Activated naive CD8-positive, alpha-beta T cell treated with anti-CD3 and anti-CD28 coated beads, Interleukin-2, amount 10 ng/mL, durations not matched to agents 7 days and 5 days (primary cell): ENCODE measurements at places on chromosomes 1 and 21. TPM values are rescaled to one million over a fixed set of nuclear protein-coding genes. Genes with fewer than 3 reads are reported as not detected.
A peak's percentile ranks its signal among the peaks of the same experiment; 100 is the strongest.

GRCh38 chr1:19507516-19507915 lies 22.2 kb upstream of the CAPZB start:
- DNase-seq: no peak

The FNDC5 gene
- total RNA-seq: not detected

DNA sequence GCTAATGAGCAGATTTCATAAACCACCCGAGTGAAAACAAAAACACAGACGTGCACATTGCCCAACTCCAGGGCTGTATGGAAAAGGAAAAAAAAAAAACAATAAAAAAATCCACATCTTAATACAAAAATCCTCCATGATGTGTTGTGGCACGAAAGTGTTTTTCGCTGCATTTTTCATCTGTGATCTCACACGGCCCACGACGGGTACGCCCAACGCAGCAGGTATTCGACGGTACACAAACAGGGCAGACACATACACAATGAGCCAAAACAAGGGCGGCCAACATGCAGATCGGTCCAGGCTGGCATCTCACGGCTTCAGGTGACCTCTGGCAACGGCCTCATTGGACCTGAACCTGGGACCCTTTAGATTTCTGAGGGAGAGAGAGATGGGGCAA lies 31.1 kb downstream of the CASZ1 start:
- no peak for DNase-seq

The PRR9 gene
- not detected for total RNA-seq

GRCh38 chr1:221074332-221074731 lies 195.1 kb downstream of the HLX start:
- no peak for DNase-seq

- no peak for DNase-seq
These were observed 552.9 kb downstream of the LTN1 start for GRCh38 chr21:28439788-28440187.

DNA sequence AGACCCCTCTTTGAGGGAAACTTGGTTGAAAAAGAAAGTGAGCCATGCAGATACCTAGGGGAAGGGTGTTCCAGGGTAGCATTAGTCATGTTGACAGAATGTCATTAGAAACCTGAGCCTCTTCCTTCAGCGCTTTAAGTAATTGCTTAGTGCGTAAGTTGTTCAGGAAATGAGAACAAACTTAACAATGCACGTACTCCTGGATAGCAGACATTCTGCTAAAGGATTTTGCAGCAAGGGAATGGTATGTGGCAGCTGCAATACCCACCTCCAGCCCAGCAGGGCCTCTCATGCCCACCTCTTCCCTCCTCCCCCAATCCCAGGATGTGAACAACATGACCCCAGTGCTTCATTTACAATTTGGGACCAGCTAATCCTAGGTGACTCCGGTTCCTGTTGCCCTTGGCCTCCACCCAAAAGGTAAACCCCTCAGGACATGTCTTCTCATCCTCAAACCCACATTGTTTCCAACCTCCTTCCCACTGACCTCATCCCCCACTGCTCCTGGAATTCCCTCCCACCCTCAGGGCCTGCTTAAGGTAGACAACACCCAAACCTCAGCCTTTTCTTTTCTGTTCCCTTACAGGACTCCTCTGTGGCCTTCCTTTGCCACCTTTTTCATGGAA lies 98.0 kb upstream of the BCAR3 start:
- no peak for DNase-seq

The FAM131C gene
- 3.3 TPM for total RNA-seq

DNA sequence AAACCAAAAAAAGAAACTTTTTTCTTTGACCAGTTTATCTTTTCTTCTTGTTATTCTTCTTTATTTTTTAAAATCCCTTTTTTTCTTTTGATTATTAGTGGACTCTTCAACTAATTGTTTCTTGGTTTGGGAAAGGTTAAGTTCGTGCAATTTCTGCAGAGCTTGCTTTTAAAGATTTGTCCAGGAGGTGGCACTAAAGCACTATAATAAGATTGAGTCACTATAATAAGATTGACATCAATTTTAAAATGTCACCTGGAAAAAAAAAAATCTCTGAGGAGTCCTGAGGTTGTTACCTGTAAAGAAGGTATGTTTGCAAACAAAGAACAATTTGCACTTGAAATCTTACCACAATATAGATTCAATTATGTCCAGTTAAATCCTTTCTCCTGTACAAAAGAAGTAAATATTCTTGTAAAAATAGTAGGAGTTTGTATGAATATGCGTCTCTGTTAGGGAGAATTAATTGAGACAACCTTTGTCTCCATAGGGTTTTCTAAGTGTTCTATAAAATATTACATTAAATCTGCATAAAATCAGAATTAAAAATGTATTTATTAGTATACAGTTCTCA lies 166.7 kb downstream of the ADGRL4 start:
- DNase-seq: no peak

GRCh38 chr1:233704170-233704897 lies 90.4 kb downstream of the KCNK1 start:
- DNase-seq: no peak

- DNase-seq: no peak
These were observed 134.0 kb downstream of the FAM78B start for GRCh38 chr1:166032572-166033371.

GRCh38 chr21:34722684-34723300 lies 54.0 kb downstream of the CLIC6 start:
- no peak for DNase-seq

The KAZN gene
- 0.91 TPM for total RNA-seq

The NR1I3 gene
- total RNA-seq: not detected

GRCh38 chr1:60055336-60055735 lies 18.2 kb downstream of the C1orf87 start:
- no peak for DNase-seq

DNA sequence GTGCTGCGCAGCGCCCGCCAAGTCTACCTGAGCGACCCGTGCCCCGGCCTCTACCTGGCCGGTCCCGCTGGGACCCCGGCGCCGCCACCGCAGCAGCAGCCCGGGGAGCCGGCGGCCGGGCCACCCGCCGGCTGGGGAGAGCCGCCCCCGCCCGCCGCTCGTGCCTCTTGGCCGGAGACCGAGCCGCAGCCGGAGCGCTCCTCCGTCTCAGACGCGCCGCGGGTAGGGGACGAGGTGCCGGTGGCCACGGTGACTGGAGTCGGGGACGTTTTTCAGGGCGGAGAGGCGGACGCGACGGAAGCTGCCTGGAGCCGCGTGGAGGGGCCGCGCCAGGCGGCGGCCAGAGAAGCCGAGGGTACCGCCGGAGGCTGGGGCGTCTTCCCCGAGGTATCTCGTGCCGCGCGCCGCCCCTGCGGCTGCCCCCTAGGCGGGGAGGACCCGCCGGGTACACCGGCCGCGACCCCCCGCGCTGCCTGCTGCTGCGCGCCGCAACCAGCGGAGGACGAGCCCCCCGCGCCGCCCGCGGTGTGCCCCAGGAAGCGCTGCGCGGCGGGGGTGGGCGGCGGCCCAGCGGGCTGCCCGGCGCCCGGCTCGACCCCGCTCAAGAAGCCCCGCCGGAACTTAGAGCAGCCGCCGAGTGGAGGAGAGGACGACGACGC lies 646 bp downstream of the IER5 start:
- DNase-seq: peak; percentile 68

DNA sequence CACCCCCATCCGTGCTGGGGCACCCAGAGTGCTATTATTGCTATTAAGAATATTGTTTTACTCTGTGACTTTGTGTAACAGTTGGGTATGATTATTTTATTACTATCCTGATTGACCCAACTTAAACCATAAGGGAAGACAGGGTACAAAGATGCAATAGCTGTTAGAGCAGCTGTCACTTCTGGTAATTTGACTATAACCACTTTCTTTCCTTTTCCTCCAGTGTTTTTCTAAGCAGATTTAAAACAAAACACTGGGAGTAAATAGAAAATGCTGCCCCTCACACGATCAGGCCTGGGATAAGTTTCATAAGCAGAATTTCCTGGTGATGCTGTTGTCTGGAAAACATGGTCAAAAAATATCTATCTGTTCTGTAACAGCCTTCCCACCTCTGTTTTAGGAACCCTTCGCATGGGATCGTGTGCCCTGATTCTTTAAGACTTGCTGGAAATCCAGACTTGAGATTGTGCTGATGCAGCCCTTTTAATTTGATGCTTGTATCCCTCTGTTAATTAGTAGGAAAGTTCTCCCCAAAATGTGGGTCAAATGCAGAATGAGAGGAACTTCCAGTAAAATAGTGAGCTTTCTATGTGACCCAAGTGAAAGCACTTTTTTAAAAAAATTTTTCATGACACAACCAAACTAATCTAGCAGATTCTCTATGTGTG lies 165.3 kb downstream of the FMN2 start:
- DNase-seq: no peak

The TMPRSS2 gene
- total RNA-seq: not detected

The KCNA2 gene
- 1.1 TPM for total RNA-seq

The SLC9C2 gene
- total RNA-seq: not detected

The OR6K3 gene
- not detected for total RNA-seq

DNA sequence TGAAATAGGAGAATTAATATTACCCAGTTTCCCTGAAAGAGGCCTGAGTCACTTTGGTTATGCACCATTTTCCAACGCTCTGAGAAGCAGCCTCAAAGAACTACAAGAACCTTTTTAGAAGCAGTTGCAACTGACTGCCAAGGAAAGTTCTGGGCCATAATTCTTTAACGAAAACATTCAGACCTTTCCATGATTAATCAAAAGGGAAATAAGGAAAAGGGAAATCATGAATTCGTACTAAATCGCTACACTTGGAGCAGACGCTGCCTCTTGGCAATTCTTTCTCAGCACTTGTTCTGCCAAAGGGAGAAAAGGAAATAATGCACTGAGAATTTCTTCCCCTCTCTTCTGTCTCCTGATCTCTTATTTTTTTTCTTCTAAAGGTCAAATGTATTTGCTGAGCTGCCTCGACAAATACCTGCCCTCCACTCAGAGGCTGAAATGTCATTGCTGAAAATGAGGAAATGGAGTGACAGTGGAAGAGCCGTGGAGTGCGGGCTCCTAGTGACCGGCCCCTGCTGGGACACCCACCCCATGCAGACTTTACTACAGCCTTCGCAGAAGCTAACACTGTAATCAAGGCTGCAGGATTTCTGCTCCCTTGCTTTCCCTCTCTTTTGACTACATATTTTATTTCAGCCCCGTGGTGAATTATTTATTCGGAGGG lies 67.9 kb upstream of the GALNT2 start:
- no peak for DNase-seq

DNA sequence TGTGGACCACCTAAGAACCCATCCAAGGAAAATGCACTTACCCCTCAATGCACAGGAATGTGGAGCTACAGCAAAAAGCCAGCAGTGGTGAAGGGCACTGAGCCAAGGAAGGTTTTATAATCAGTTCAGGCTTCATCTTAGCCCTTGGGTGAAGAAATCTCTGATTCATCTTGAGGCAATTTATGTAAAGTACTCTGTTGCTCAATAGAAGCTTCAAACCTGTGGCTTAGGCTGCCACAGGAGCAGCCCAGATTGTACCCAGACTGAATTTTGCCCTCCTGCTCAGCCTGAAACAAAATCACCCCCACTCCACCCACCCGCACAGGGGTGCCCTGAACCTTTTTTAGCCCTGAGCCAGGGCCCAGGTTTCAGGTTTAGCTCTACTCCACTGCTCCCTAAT lies at the start of gene S100A12:
TSS of gene S100A12 (minus strand) at position 111 of the 400 bp plus-strand sequence. CDS start 1,029 bp downstream, outside the sequence.
- DNase-seq: no peak

GRCh38 chr1:54714881-54715492 lies 674 bp upstream of the TTC4 start:
- no peak for DNase-seq

DNA sequence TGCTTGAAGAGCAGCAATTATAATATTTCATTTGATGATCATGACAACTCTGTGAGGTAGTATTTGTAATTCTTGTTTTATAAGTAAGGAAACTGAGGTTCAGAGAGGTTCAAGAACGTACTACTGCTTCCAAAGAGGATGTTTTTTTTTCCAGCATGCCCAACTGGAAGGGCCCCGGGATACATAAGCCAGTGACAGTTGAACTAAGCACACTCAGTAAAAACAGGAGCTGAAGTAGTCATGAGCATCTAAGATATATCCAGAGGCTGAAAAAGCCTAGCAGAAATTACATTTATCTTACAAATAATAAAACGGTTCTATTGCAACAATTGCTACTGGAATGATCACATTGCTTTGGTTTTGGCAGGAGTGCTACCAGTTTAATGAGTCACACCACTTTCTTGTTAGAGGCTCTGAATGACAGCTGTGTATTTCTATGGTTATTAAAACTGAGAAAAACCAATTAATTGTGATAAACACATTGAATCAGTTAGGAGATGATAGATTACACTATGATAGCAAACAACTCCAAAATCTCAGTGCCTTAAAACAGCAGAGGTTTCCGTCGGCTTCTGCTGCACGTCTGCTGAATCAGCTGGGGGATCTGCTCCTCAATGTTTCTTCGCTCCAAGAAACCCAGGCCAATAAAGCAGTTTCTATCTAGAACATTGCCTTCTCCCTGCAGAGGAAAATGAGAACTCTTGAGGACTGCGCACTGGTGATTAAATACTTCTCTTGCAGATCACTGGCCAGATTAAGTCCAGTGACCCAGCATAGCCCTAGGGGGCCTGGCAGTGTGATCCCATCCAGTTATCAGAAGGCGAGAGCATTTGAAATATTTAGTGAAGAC lies 522.7 kb downstream of the PLPP3 start:
- no peak for DNase-seq

The FCRL5 gene
- 0.37 TPM for total RNA-seq

The SFPQ gene
- total RNA-seq: 338 TPM

The FCGR3A gene
- total RNA-seq: 1.9 TPM

The AMY2B gene
- total RNA-seq: 23.5 TPM

The ANGPTL3 gene
- not detected for total RNA-seq

GRCh38 chr1:151213560-151213959 lies 15.2 kb downstream of the PIP5K1A start:
- no peak for DNase-seq

The TEDDM1 gene
- total RNA-seq: not detected

DNA sequence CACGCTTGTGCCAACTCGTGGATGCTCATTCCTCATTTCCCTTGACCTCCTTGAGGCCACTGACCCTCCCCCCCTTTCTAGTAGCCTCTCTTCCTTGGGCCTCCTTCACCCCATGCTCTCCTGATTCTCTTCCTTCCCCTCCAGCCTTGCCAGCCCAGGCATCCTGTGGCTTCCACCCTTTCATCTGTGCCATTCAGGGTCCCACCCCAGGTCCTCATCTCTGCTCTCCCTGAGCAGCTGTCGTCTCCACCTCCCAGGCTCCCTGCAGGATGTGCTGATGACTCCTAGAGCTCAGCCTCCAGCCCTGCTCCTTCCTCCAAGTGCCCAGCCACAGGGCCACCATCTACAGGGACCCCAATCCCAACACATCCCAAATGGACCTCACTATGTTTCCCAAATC lies 197.4 kb downstream of the GRIK3 start:
- DNase-seq: no peak

- DNase-seq: no peak
These were observed at the start of gene ADCY10 for GRCh38 chr1:167913895-167914496. Gene ADCY10 (minus strand): TSS chr1:167914134. CDS start chr1:167905140, 8,994 bp downstream.

- DNase-seq: no peak
These were observed 14.6 kb downstream of the SON start for GRCh38 chr21:33557447-33557846.

The FAM177B gene
- total RNA-seq: not detected

The PDPN gene
- total RNA-seq: not detected

The NTNG1 gene
- total RNA-seq: not detected

The PIGM gene
- 7.2 TPM for total RNA-seq

DNA sequence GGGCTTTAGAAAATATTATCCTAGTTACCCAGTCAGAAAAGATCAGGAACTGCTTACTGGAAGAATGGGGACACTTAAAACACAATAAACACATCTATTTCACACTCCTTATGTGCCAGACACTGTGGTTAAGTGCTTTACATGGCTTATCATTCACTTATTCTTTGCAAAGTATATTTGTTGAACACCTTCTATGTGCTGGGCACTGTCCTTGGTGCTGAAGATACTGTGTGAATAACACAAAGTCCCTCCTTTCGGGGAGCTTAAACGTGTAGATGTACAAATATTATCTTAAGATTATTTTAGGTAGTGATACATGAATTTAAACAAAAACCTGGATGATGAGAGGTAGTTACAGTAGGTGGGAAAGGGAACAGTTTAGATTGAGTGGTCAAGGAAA lies 169.3 kb downstream of the ST6GALNAC5 start:
- DNase-seq: no peak
